HT-29 (cell line): ENCODE measurements at places on chromosomes 7 and 10.

DNA sequence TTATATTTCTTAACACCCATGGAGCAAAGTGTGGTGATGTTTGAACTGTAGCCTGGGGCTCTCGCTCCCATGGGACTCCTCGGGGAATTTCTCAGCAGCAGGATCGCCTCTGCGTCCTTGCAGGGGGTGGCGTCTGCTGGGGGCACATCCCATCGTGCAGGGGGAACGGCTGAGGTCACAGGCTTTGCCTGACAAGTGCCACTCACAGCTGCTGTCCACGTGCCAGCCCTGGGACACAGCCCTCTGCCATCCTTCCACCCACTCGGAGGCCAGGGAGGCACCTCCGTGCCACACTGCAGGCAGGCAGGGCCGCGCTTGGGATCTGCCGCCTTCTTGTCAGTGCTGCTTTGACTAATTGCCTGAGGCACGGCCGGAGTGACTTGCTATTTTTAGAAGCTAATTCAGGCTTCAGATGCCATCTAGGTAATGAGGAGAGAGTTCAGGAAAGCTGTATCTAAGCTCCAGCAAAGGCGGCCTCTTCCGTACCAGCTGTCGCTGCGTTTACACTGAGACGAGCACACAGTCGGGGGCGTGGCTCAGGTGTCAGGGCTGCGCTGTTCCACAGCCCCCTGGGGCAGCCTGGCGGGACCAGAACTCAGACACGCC is 45.7 kb downstream of the PITRM1 start:
- DNase-seq = no peak

DNA sequence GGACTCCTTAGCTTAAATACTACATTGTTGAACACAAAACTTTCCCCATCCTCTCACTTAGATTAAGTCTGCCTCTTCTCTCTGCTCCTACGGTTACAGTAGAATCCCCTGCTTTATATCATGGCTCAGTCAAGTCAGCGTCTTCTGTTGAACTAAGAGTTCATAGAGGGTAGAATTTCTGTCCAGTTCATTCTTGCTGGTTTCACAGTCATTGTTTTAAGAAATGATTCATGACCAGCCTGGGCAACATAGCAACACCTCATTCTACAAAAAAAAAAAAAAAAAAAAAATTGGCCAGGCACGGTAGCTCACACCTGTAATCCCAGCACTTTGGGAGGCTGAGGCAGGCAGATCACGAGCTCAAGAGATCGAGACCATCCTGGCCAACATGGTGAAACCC is 3.7 kb upstream of the ZFYVE27 start:
- DNase-seq = no peak

- DNase-seq = no peak
These were observed 2.8 kb downstream of the SP8 start for GRCh38 chr7:20783700-20784387.

DNA sequence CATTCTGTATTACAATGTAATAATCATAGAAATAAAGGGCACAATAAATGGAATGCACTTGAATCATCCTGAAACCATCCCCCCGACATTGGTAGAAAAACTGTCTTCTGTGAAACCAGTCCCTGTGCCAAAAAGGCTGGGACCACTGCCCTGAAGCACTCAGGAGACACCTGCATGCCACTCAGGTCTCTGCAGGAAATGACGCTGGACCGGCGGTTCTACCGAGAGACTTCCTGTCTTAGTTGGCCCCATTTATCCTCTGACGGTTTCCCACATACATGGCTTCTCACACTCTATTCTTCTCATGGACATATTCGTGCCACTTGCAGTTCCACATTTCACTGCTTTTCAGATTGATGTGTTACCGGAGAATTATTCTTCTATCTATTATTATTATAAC is 617.5 kb downstream of the SDK1 start:
- DNase-seq = no peak

- DNase-seq = no peak
These were observed 21.3 kb upstream of the TMEM236 start for GRCh38 chr10:17730667-17731066.

DNA sequence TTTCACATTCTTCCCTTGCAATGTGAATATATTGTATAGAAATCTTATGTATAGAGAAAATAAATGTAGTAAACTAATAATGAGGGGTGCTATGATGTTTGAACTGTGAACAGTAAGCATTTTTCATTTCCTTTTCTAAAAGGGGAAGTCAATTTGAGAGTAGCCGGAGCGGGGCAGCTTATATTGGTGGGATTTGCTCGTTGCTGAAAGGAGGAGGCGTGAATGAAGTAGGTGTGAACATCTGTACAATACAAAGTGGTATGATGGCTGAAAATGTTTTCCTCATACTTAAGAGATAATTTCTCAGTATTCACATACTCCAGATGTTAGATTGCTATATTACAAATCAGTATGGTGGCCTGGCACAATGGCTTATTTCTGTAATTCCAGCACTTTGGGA is 87.1 kb downstream of the SRI start:
- DNase-seq = no peak

DNA sequence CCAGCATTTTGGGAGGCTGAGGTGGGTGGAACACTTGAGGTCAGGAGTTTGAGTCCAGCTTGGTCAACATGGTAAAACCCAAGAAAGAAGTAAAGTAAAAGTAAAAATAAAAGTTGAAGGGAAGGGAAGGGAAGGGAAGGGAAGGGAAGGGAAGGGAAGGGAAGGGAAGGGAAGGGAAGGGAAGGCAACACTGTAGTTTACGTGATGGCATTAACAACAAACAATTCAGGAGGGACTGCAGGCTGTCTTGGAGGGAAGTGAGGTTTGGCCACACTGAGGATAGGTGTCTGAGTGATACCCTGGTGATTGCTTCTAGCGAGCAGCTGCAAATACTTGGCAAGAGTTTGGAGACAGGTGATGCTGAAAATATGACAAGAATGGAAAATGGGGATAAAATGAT is 298.0 kb downstream of the CALN1 start:
- no peak for DNase-seq

DNA sequence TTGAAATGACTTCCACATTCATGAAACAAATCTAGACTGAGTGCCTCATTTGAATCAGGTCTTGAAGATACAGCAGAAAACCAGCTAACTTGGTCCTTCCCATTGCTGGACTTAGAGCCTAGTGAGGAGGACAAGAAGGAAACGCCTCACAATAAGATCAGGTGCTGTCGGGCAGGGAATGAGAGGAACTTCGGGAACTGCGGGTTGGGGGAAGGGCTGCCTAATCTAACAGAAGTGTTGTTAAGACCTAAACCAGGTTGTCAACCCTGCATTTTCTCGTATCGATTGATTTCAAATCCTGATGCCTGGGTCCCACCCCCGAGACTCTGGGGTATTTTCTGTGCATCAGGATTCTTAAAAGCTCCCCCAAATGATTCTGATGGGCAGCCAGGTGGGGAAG is 26.3 kb downstream of the MACROH2A2 start:
- no peak for DNase-seq

- DNase-seq = no peak
These were observed 108.7 kb downstream of the DOCK4 start for GRCh38 chr7:112097524-112097923.
